ENCODE measurements at places on chromosomes 4 and X.
A peak's percentile ranks its signal among the peaks of the same experiment; 100 is the strongest.

GRCh38 chr4:156496797-156497196, 474.8 kb downstream of the PDGFC start:
- DNase-seq: no peak

- no peak for DNase-seq
Observed at GRCh38 chr4:82706349-82707000, 92.1 kb downstream of the SCD5 start.

- DNase-seq: no peak
Observed at GRCh38 chrX:6498324-6498723, 36.6 kb downstream of the VCX3A start.

- DNase-seq: no peak
Observed at GRCh38 chrX:120512627-120513026, 43.5 kb upstream of the LAMP2 start.

DNA sequence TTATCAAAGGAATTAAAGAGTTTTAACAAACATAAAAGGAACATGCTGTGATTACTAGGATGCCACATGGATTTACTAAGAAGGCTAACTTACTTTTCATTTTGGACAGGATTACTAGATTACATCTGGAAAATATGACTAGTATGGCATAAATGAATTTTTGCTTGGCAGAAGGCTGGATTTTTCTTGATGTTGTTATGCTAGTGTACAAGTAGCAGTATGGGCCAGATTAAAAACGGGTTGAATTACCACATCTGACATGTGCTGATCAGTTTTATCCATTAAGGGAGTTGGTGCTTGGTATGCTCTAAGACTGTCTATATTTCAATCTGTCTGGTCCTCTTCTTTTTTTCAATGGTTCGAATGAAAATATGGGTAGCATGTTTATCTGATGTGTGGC, 70.5 kb downstream of the JADE1 start:
- no peak for DNase-seq

DNA sequence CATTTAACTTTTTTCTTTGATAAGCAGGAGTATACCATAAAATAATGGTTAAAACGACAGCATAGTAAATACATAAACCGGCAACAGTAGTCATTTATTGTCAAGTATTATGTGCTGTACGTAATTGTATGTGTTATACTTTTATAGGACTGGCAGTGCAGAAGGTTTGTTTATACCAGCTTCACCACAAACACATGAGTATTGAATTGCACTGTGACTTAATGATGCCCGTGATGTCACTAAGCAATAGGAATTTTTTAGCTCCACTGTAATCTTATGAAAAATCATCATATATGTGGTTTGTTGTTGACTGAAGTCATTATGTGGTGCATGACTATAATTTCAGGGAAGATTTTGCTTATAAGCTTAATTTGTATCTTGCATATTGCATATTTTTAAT, 424.6 kb downstream of the PABPC4L start:
- DNase-seq: no peak

GRCh38 chr4:72629540-72629939, 60.5 kb upstream of the ADAMTS3 start:
- DNase-seq: no peak

- no peak for DNase-seq
Observed at GRCh38 chrX:37800717-37801116, 20.9 kb downstream of the CYBB start.

DNA sequence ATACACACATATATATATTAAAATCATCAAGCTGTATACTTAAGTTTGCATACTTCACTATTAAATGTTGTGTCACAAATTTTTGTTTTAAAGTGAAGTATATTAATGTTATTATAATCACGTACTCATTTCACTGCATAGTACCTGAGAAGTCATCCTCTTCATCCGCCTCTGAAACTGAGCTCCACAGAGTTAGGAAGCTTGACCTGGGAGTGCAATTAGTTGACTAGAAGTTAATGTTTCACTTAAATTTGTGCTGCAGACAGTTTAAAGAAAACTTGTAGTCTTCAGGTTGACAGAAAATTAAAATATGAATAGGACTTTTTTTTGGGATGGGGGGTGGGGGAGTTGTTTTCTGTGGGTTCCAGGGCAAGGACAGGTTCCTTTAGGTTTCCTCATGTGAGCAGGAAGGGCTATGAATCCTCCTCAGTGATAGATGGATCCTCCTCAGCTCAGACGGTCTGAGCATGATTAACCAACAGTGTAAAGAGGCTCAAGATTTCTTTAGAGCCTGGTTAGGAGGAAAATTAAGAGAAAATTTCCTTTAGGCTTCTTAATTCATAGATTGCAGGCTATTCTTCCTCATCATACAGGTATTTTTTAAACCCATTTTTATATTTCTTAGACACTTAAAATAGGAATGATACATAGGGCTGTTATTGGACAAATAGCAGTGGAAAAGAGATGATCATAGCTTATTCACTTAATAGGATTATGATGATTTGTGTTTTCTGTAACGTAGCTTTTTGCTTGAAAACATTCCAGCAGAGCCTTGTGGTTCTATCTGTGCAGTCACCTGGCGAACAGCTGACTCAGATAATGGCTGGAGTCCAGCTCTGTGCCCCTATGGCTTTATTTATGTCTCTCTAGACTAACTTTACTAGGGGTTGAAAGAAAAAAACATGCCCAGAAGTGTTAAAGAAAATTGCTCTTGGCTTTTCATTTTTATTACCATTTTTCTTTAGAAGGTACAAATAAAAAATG, 102.7 kb downstream of the SLC4A4 start:
- DNase-seq: no peak

GRCh38 chr4:53535567-53535966, 55.7 kb downstream of the LNX1 start:
- DNase-seq: no peak

DNA sequence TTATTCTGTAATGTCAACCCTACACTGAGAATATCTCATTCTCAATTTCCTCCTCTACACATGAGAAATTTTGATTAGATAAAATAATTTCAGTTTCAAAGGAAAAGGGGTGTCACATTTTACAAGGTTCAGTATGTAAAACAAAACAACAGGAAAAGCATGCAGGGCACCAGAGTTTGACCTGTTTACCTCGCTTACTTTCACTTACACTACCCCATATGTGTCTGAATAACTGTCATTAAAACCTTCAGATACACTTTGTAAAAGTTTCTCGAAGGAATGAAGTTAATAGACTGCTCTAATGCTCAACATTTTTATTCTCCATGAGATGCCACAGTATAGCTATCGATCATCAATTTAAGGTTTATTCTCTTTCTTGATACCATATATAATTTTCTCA, 12.3 kb upstream of the PCDH10 start:
- no peak for DNase-seq

DNA sequence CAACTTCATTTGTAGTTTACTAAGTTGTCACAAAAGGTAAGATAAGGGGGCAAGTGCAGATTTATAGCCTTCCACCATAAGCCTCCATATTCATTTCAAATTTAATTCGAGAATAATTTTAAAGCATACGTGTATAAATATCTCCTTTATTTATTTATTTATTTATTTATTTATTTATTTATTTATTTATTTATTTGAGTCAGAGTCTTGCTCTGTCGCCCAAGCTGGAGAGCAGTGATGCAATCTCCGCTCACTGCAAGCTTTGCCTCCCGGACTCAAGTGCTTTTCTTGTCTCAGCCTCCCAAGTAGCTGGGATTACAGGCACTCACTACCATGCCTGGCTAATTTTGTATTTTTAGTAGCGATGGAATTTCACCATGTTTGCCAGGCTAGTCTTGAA, 523.4 kb downstream of the FAT4 start:
- DNase-seq: no peak

GRCh38 chr4:73721909-73722308, 18.5 kb upstream of the CXCL8 start:
- no peak for DNase-seq

DNA sequence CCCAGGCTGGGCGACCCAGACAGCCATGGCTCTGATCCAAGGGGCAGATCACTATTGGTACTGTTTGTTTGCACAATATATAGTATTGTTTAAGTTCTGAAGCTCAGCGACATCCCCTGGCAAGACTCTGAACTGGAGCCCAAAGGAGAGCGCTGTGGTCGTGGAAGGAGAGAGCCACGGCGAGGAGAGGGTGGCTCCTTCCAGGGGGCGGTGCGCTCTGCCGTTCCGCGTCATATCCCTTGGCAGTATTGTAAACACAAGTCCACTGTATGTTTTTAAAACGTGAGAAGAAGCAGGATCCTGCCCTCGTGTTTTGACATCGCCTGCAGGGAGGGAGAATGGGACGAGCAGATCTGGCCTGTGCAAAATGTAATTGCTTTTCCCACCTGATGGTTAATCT, 185.5 kb downstream of the RAB28 start:
- DNase-seq: no peak

DNA sequence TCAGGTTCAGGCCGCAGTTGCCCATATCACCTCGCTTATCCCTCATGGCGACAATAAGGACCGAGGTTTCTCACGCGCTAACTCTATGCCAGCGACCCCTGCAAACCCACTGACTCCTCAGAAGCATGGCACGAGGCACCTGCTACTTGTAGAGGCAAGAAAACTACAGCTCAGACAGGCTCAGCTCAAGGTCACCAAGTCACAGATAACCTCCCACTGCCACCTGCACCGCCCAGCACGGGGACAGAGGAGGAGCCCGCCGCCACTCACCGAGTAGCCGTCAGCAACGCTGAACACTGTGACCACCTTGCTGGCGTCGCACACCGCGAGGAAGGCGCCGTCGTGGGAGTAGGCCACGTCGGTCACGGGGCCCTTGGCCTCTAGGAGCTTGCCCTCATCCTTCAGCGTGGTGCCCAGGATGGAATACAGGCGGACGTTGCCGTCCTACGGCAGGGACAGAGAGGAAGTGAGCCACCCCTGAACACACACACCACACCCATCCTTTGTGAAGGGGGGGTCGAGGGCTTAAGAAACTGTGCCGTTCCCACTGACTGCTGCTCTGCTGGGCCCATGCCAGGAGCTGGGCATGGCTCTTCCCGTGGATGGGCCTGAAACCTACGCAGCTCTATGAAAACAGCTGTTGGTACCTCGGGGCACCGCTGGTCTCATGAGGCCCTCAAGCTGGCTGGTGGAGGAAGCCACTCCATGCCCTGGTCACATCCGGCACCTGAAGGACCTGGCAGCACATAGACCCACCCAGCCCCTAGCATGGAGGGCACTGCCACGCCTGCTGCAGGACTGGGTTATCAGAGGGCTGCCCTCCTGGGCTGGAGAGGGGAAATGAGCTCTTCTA, 38.9 kb downstream of the WDR1 start:
- no peak for DNase-seq

- DNase-seq: no peak
Observed at GRCh38 chr4:16192631-16193518, 33.4 kb downstream of the TAPT1 start.

DNA sequence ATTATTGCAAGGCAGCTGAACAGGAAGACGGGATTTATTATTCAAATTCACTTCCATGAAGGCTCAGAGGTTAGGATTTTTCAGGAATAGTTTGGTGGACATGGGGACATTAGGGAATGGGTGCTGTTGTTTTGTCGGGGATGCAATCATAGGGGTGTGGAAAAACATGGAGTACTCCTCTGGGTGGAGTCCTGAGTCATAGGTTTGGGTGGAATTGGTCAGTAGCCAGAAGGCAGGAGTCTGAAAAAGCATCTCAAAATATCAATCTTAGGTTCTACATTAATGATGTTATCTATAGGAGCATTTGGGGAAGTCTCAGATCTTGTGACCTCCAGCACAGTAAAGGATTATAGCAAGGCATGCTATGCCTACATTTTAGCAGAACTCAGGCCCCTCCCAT, 14.5 kb upstream of the ETNPPL start:
- DNase-seq: no peak

DNA sequence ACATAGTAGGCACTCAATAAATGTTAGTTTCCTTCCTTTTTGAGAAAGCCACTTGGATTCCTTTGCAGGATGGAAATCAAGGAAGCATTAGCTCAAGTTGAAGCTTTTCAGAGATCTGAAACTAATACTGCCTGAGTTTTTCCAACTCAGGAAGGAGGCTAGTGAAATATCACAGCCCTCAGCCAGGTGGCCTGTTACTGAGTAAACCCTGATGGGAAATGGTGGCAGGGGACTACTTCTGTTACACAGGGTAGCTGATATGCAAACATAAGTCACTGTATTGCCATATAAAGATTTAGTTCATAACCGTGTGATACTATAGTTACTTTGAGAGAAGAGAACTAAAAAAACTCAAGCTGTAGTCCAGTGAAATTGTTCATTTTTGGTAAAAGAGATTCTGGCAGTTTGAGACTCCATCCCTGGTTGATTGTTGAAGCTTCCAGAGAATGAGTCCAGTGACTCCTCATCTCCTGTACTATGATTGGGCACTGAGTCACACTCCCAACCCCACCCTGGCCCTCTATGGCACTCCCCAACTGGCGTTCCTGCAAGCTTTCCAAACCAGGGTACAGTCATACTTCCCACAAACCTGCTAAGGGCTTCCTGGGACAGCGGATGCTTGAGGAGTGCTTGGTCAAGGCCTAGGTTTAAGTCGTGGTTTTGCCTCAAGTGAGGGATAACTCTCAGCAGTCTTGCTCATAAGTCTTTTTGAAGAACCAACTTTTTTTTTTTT, 81.8 kb downstream of the MID1IP1 start:
- DNase-seq: no peak

GRCh38 chr4:176187624-176188023, 7.8 kb downstream of the SPATA4 start:
- DNase-seq: no peak

GRCh38 chr4:142473218-142473959, 372.7 kb downstream of the INPP4B start:
- no peak for DNase-seq

DNA sequence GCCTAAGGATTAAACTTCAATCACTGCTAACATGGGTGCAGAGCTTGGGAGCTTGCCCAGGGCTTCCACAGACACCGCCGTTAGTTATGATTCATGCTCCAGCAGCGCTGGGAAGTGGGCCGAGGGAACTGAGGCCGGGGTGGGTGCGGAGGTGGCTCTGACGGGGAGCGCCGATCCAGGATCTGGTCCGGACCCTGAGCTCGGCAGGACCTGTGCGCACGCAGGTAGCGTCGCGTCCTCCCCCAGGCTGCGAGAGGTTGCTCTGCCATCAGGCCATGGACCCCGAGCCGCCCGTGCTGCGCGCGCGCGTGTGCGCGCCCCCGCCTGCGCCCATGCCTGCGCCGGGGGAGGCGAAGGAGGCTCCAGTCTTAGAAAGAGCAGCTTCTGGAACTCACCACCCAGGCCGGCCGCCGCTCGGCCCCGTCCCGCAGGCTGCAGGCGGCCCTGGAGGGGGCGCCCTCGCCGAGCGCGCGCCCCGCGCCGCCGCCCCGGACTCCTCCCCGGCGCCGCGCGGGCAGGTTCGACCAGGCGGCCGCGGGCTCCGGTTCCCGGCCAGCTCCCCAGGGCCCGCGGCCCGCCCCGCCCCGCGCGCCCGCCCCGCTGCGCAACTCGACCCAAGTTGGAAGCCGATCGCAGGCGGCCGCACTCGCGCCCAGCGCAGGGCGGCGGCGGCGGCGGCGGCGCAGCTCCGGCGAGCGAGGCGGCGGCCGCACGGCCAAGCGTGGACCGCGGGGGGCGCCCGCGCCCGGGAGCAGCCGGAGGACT, 732 bp upstream of the ADRA2C start:
- DNase-seq: peak; percentile 57

GRCh38 chr4:157128395-157128794, 52.4 kb downstream of the GLRB start:
- no peak for DNase-seq

GRCh38 chr4:10285028-10285427, 168.4 kb upstream of the WDR1 start:
- DNase-seq: no peak

All from occipital lobe (tissue), 3 donors.